ENCODE measurements at places on chromosomes 4 and X.

DNA sequence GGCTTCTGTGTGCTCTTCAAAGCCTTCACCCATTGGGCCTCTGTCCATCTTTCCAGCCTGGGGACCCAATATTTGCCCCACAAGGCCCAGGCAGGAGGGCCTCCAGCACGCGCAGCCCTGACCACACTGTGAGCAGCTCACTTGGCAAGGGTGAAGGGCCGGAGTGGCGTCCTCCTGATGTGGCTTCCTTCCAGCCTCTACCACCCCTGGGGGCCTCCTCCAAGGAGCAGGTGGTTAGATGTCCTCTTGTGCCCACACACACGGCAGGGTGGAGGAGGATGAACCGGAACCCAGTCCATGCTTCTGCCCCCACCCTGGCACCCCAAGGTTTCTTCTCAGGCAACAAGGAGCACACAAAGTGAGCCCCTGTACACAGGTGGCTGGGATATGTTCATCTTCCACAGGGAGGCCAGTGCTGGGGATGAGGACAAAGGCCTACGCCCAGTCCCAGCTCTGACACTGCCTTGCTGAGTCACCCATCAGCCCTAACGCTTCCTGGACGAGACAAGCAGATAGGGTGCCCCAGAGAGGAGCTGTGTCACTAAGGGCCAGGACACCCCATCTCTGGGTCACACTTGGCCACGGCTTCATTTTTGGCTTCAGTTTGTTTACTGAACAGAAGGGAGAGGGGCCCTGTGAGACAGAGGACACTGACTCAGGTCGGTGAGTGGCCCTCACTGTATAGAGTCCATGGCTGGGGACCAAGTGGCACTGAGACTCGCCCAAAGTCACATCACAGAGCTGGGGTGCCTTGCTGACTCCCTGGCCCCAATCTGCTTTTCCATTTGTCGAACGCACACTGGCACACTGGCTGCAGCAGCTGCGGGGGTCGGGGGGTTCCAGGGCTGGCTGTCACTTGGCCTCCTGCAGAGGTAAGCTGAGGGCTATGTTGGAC, 1.9 kb downstream of the UBL4A start:
- DNase-seq = no peak

DNA sequence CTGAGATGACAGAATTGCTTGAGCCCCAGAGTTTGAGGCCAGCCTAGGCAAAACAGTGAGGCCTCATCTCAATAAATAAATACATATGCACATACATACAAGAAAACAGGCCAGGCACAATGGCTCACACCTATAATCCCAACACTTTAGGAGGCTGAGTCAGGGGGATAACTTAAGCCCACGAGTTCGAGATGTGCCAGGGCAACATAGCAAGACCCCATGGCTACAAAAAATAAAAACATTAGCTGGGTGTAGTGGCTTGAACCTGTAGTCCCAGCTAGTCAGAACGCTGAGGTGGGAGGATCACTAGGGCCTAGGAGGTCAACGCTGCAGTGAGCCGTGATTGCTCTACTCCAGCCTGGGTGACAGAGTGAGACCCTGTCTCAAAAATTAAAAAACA, 51.6 kb upstream of the NEUROG2 start:
- no peak for DNase-seq

- DNase-seq = no peak
Observed at GRCh38 chr4:4913628-4914027, 54.2 kb downstream of the MSX1 start.

GRCh38 chr4:166143227-166143626, 270.2 kb downstream of the TLL1 start:
- DNase-seq = no peak

DNA sequence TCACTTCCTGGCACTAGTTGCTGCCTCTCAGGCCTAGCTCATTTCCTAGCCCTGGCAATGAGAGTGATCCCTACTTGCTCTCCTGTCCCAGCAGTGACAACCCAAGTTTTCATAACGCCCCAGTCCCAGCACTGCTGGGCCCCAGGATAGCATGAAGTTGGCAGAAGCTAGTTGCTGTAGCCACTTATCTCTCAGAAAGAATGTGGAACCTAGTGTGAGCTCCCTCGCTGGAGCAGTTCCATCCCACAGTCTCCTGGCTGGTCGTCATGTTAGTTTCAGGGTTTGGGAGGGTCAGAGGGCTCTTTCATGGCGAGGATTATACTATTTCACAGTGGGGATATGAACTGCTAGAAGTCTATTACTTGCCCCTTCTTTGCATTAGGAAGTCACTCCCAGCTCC, 5.1 kb downstream of the PF4 start:
- DNase-seq = no peak

- DNase-seq = no peak
Observed at GRCh38 chr4:7166981-7167700, 25.2 kb upstream of the SORCS2 start.

DNA sequence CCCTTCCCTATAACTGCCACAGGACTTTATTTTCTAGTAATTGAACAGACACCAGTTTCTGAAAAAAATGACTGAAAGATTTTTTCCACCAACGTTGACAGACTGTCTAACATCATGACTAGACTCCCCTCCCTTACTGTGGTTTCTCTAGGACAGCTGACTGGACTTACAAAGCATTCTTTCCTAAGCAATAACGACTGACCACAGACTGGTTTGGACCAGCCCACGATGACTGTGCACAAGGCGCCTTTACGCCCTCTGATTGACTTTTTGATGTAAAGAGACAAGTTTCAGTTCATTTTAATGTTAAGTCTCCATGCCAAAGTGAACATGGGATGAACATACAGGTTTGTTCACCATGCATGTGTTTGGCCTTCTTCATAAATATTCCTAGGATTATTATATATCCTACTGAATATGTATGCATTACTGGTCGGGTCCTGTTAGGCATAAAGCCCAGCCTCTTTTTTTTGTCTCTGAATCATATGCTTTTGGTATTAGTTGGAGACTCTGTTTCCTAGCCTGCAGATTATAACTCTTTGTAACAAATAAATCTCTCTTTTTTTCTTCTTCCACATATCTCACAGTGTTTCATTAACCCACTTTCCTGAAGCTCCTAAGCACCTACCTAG, 50.5 kb upstream of the UGT2B4 start:
- DNase-seq = no peak

GRCh38 chrX:127276326-127276725, 456.8 kb downstream of the PRR32 start:
- DNase-seq = no peak

- no peak for DNase-seq
Observed at GRCh38 chr4:78749258-78749971, 26.7 kb upstream of the BMP2K start.

DNA sequence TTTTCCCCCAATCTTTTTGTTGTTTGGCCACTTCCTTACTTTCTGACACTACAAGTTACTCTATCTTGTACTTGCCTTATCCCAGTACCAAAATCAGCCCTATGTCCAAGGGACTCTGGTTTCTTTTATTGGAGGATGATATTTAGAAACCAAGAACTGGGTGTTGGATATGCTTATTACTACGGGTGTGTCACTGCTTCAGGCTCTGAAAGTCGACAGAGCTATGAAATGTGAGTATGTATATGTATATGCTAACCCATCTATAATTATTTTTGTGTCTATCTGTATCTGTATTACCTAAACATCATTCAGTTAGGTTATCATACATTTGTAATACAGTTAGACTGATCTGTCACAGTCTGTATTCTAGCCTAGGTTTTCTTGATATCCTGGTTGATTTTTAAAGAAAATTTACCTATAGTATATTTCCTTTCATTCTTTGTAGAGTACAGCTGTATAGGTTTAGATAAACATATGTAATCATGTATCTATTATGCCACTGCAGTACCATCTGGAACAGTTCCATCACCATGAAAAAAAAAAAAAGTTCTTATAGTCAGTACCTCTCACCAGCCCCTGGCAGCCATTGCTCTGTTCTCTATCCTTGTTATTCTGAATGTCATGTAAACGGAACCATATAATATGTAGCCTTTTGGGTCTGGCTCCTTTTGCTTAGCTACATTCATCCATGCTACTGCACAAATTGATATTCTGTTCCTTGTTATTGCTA, 18.1 kb downstream of the SEC24B start:
- no peak for DNase-seq

DNA sequence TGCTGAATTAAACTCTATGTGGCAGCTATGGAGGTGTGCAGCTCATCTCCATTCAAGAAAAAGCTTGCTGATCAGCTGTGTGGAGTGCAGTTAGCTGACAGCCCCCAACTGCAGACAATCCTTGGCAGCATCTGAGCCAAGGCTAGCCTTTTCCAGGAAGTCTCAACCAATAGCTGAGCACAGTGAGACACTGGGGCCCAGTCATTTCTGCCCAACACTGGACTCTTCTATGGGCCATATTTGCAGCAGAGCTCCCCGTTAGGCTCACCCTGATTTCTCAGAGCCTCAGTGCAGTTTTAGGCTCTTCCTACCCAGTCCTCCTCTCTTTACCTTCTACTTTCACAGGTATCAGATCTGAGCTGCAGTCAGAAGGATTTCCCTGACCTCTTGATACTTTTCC, 12.9 kb downstream of the DDX53 start:
- no peak for DNase-seq

GRCh38 chr4:147546349-147546748, 65.5 kb downstream of the EDNRA start:
- DNase-seq = no peak

- DNase-seq = no peak
Observed at GRCh38 chrX:42151808-42152207, 228.5 kb upstream of the CASK start.

GRCh38 chrX:97704474-97704873, 820.8 kb downstream of the RPA4 start:
- DNase-seq = no peak

DNA sequence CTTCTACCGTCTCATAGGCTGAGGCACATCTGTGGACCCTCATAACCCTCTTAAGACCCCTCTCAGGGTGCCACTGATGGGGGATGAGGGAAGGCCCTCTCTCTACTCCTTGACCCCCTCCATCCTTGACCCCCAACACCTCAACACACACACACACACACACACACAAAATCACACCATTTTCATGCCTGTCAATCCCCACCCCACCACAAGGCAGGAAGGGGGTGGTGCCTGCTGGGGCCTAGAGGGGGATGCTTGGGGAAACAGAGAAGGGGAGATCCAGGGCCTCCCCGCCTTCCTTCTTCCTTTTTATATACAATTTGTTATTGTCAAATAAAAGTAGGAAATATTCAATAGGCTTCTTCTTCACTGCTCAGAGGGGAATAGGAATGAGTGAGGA, 1.2 kb upstream of the EBP start:
- no peak for DNase-seq

GRCh38 chrX:32591589-32591988, 619.8 kb downstream of the DMD start:
- no peak for DNase-seq

Data from T-cell (primary cell).